ENCODE measurements at places on chromosomes 2 and 18. TPM values are rescaled to one million over a fixed set of nuclear protein-coding genes. Genes with fewer than 3 reads are reported as not detected.
A peak's percentile ranks its signal among the peaks of the same experiment; 100 is the strongest.

GRCh38 chr2:129408570-129408969 is 570.9 kb upstream of the RAB6C start:
- no peaks in the 10 kb centered on the region for H3K4me1 ChIP-seq
- H3K27me3 ChIP-seq, result no peaks in the 10 kb centered on the region
- no peak overlapping the region for H3K27ac ChIP-seq

- H3K4me1 ChIP-seq, result peaks cover 38% of the 10 kb centered on the region
- H3K36me3 ChIP-seq, result no peaks in the 10 kb centered on the region
- H3K4me3 ChIP-seq, result peak overlapping the region; percentile 86
- no peak for DNase-seq
- no peaks in the 10 kb centered on the region for H3K27me3 ChIP-seq
- peak overlapping the region; percentile 93 for H3K27ac ChIP-seq
Observed at GRCh38 chr18:7567474-7568425, 634 bp downstream of the PTPRM start.

Gene ANKRD29
- 14.4 TPM for total RNA-seq

GRCh38 chr2:126786765-126787164 is 111.9 kb upstream of the TEX51 start:
- DNase-seq, result no peak
- H3K4me3 ChIP-seq, result no peak overlapping the region
- H3K27ac ChIP-seq, result no peak overlapping the region
- peaks cover 8% of the 10 kb centered on the region for H3K27me3 ChIP-seq
- H3K4me1 ChIP-seq, result no peaks in the 10 kb centered on the region

DNA sequence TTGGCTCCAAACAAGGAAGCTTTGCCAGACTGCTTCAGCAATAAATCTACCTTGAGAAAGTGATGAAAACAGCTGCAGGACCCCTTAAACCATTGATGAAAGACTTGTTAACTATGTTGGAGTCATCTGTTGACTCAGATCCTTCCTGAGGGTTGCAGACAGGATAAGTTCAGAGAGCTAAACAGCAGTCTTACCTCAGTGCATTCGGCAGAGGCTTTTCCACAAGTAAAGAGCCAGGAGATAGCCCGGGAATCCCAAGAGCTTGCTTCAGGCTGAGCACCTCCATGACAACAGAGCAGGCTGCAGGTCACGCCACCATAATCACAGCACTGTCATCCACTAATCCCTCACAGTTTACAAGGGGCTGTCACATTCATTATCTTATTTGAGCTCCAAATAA is 23.7 kb downstream of the KIAA2012 start:
- H3K27me3 ChIP-seq, result no peaks in the 10 kb centered on the region
- H3K4me3 ChIP-seq, result no peak overlapping the region
- H3K4me1 ChIP-seq, result peaks cover 4% of the 10 kb centered on the region
- no peak for DNase-seq

Gene PAX3
- not detected for total RNA-seq

Gene SERPINB4
- not detected for total RNA-seq

GRCh38 chr2:221605751-221606240 is 33.7 kb upstream of the EPHA4 start:
- no peak overlapping the region for H3K27ac ChIP-seq
- H3K4me3 ChIP-seq, result no peak overlapping the region
- no peaks in the 10 kb centered on the region for H3K4me1 ChIP-seq
- H3K36me3 ChIP-seq, result no peaks in the 10 kb centered on the region
- H3K27me3 ChIP-seq, result no peaks in the 10 kb centered on the region

DNA sequence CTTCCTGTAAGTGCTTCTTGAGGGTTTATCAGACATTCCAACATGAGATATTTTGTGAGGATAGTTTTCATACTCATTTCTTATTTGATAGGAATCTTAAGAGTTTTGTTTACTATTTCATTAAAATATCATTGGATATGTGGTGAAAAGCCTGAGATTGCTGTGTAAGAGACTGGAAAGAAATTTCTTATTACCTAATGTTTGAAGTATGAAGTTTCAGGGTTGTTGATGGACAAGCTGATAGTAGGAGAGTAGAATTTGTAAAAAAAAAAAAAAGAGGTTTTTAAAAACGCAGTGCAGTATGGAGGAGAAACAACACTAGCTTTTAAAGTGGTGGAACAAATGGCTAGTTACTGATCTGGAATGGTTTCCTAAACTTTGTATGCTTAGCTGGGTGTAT is 7.7 kb downstream of the EPB41L5 start:
- H3K27me3 ChIP-seq, result no peaks in the 10 kb centered on the region
- H3K4me3 ChIP-seq, result no peak overlapping the region
- DNase-seq, result no peak
- H3K36me3 ChIP-seq, result no peaks in the 10 kb centered on the region
- H3K27ac ChIP-seq, result no peak overlapping the region

- no peaks in the 10 kb centered on the region for H3K4me1 ChIP-seq
- H3K27me3 ChIP-seq, result no peaks in the 10 kb centered on the region
- no peak overlapping the region for H3K4me3 ChIP-seq
- no peak for DNase-seq
- H3K27ac ChIP-seq, result no peak overlapping the region
- H3K36me3 ChIP-seq, result no peaks in the 10 kb centered on the region
Observed at GRCh38 chr2:140498360-140498759, 1632.5 kb downstream of the LRP1B start.

Gene ST8SIA5
- not detected for total RNA-seq

Gene KYNU
- total RNA-seq, result 1.2 TPM

DNA sequence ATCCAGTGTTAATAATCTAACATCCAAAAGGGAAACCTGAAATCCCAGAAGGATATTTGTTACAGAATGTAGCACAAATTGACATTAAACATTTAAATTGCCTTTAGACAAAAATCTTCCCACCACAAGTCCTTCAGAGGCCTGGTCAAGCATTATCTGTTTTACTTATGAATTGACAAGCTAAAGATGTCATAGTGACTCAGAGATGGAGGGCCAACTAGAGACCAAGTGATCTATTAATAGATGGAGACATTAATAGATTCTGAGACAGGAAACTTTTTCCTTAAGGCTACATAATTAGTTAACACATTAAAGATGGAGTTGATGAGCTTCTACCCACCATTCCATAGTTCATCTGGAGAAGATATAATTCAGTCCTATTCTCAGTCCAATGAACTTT is 526.2 kb downstream of the IRS1 start:
- H3K36me3 ChIP-seq, result no peaks in the 10 kb centered on the region
- peaks cover 3% of the 10 kb centered on the region for H3K4me1 ChIP-seq
- no peaks in the 10 kb centered on the region for H3K27me3 ChIP-seq
- H3K4me3 ChIP-seq, result no peak overlapping the region
- no peak for DNase-seq

DNA sequence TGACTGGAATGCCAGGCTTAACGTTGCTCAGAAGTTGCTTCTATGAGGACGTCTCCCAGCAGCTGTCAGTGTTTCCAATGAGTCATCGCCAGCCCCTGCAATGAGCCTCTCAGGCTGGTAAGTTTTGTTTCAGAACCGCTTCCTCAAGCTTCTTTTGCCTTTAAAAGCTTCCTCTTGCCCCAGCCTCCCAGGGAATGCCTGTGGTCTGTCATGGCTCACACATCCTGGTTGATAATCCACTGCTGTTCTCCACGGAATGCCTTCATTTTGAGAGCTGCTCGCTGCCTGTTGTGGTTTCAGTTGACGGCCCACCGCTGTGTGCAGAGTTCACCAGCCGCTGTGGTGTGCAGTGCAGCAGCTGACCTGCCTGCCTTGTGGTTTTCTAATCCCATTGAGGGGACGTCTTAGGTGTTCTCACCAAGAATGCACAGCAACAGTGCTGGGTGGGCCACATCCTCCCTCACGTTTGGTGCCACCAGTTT is 96.4 kb downstream of the RTP5 start:
- H3K27ac ChIP-seq, result no peak overlapping the region
- no peaks in the 10 kb centered on the region for H3K27me3 ChIP-seq
- no peaks in the 10 kb centered on the region for H3K36me3 ChIP-seq
- peak overlapping the region; percentile 6 for H3K4me3 ChIP-seq
- H3K4me1 ChIP-seq, result no peaks in the 10 kb centered on the region
- no peak for DNase-seq

GRCh38 chr18:54968807-54969206 is 9.5 kb upstream of the CCDC68 start:
- no peaks in the 10 kb centered on the region for H3K4me1 ChIP-seq
- no peaks in the 10 kb centered on the region for H3K27me3 ChIP-seq
- no peaks in the 10 kb centered on the region for H3K36me3 ChIP-seq
- no peak overlapping the region for H3K27ac ChIP-seq

DNA sequence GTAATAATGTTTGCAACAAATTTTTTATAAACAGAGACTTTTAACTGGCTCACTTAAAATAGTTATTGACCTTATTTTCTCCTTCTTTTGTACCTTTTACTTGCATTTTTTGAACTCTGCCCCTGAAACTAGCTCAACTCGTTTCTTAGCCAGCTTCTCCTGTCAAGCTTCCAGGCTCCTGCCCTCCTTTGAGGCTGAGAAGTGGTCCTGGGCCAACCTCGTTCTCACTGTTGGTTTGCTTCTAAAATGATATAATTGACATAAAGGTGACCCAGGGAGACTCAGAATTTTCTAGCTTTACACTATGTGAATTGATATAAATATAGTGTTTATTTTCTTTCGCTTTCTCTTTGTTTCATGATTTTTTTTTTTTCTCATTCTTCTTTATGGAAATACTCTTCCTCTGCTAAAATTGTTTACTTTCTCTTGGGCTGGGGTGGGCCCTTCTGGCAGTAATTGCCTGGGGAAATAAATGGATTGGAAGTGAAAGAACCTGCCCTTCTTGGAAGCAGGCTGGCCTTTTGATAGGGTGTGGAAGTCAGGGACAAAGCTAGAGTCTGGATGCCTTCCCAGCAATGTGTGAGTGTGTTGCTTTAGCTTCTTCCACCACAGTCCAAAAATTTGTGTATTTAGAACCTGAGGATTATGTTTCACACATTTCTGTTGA is 30.7 kb downstream of the GPD2 start:
- no peak for DNase-seq
- H3K36me3 ChIP-seq, result no peaks in the 10 kb centered on the region
- H3K4me3 ChIP-seq, result peak overlapping the region; percentile 26
- peak overlapping the region; percentile 49 for H3K27ac ChIP-seq

GRCh38 chr18:57644540-57644939 is 22.9 kb upstream of the NARS1 start:
- H3K36me3 ChIP-seq, result peaks cover 26% of the 10 kb centered on the region
- no peak overlapping the region for H3K27ac ChIP-seq
- H3K27me3 ChIP-seq, result no peaks in the 10 kb centered on the region
- H3K4me3 ChIP-seq, result no peak overlapping the region
- no peak for DNase-seq
- peaks cover 3% of the 10 kb centered on the region for H3K4me1 ChIP-seq

Gene LINC00305
- not detected for total RNA-seq

- no peaks in the 10 kb centered on the region for H3K27me3 ChIP-seq
- H3K4me1 ChIP-seq, result no peaks in the 10 kb centered on the region
- no peaks in the 10 kb centered on the region for H3K36me3 ChIP-seq
- no peak for DNase-seq
- H3K4me3 ChIP-seq, result no peak overlapping the region
Observed at GRCh38 chr2:128876986-128877983, 558.6 kb upstream of the HS6ST1 start.

- H3K27me3 ChIP-seq, result no peaks in the 10 kb centered on the region
- no peak overlapping the region for H3K4me3 ChIP-seq
- H3K36me3 ChIP-seq, result no peaks in the 10 kb centered on the region
- no peak for DNase-seq
- H3K27ac ChIP-seq, result no peak overlapping the region
- H3K4me1 ChIP-seq, result peaks cover 10% of the 10 kb centered on the region
Observed at GRCh38 chr2:168624028-168624427, 168.0 kb downstream of the CERS6 start.

Gene HNRNPA3
- total RNA-seq, result 59.2 TPM

DNA sequence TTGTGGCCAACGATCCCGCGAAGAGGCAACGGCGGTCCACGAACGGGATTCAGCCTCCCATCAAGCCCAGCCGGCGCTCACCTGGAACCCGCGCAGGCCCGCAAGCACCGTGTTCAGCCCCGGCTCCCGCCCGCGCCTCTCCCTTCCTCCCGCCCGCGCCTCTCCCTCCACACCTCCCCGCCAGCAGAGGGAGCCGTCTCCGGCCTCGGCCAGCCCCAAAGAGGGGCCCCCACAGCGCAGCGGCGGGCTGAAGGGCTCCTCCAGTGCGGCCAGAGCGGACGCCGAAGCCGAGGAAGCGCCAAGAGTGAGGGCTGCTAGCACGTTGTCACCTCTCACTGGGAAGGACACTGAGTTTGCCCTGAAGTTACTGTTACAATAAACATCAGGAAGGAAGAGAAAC is 55.3 kb upstream of the LAPTM4A start:
- H3K4me1 ChIP-seq, result peaks cover 9% of the 10 kb centered on the region
- no peak overlapping the region for H3K27ac ChIP-seq
- peak overlapping the region; percentile 50 for H3K4me3 ChIP-seq
- peaks cover 16% of the 10 kb centered on the region for H3K27me3 ChIP-seq
- H3K36me3 ChIP-seq, result no peaks in the 10 kb centered on the region
